ENCODE measurements at places on chromosomes 13 and 19.

DNA sequence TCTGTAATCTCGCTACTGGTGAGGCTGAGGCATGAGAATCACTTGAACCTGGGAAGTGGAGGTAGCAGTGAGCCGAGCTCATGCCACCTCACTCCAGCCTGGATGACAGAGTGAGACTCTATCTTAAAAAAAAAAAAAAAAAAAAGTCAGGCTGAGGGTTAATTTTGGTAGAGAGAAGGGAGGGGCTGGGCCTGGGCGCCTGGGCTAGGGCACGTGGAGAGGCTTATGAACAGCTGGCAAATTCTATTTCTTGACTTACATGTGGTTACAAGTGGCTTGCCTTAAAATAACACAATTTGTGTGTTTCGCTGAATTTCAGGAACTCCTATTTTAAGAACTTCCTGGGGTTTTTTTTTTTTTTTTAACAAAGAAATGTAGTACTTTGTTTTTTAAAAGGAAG, 47.6 kb upstream of the MAP3K10 start:
- DNase-seq = no peak

GRCh38 chr19:33214596-33214995, 11.1 kb downstream of the SLC7A10 start:
- DNase-seq = no peak

GRCh38 chr19:6387372-6387771, 5.6 kb downstream of the GTF2F1 start:
- DNase-seq = no peak

- no peak for DNase-seq
Measured at GRCh38 chr13:59510386-59510785, 653.3 kb downstream of the DIAPH3 start.
